ENCODE measurements at places on chromosomes 16 and 17. TPM values are rescaled to one million over a fixed set of nuclear protein-coding genes. Genes with fewer than 3 reads are reported as not detected.

Gene ATP2A1
- total RNA-seq: 0.08 TPM

Gene LRRC46
- total RNA-seq: 0.08 TPM

Gene ITGAD
- total RNA-seq: not detected

Gene TEKT5
- total RNA-seq: not detected

Gene CDH5
- 23.2 TPM for total RNA-seq

Gene ACACA
- total RNA-seq: 42.6 TPM

Gene ZC3H7A
- total RNA-seq: 21.8 TPM

Gene RAB37
- total RNA-seq: 0.15 TPM

Gene ITGAL
- under 0.01 TPM for total RNA-seq

Gene TPSG1
- total RNA-seq: not detected

Gene NLRP1
- total RNA-seq: 7.3 TPM

All from smooth muscle cell of the coronary artery (primary cell).